ENCODE measurements at places on chromosomes 12 and 14.

- no peak for DNase-seq
Observed at GRCh38 chr14:54929556-54929955, 26.9 kb upstream of the GCH1 start.

DNA sequence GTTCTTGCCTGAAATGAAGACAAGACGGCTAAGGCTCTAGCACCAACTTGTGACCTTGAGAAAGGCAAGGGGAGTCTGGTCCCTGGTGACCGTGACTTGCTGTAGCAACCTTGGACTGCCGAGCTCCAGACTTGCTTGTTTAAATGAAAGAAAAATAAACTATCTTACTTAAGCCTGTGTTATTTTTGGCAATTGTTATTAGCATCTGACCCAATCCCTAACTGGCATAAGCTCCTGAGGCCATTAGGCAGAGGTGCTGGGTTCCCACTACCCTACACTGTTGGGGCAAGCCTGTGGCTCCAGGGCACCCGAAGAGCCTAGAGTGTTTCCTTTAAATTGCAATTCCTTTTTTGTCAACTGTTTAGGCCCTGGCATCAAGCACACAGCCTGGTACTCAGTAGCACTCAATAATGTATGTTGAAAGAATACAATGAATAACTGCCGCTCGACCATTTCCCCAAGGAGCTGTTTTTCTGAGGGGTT, 106.9 kb upstream of the HIF1A start:
- DNase-seq, result no peak

- DNase-seq, result no peak
Observed at GRCh38 chr14:103932791-103933490, 4.7 kb downstream of the TDRD9 start.

DNA sequence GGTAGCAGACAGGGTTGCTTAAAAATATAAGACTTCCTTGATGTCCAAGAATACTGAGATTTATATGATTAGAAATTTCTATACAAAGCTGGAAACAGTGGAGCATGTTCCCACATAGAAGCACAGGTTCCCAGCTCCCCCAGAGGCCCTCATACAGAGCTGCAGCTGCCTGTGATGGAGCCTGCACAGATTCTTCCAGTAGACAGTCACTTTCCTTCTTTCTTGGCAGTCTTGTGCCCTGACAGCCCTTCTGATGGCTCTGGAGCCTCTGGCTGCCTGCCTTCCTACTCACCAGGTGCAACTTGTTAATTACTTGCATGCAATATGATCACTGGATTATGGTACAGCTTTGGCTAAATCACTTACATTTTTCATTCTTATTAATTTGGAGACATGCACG, 44.4 kb downstream of the BICD1 start:
- DNase-seq, result peak; percentile 23

- no peak for DNase-seq
Observed at GRCh38 chr12:23751641-23752040, 197.8 kb downstream of the SOX5 start.

GRCh38 chr12:113246478-113247122, 25.3 kb downstream of the TPCN1 start:
- DNase-seq, result no peak

DNA sequence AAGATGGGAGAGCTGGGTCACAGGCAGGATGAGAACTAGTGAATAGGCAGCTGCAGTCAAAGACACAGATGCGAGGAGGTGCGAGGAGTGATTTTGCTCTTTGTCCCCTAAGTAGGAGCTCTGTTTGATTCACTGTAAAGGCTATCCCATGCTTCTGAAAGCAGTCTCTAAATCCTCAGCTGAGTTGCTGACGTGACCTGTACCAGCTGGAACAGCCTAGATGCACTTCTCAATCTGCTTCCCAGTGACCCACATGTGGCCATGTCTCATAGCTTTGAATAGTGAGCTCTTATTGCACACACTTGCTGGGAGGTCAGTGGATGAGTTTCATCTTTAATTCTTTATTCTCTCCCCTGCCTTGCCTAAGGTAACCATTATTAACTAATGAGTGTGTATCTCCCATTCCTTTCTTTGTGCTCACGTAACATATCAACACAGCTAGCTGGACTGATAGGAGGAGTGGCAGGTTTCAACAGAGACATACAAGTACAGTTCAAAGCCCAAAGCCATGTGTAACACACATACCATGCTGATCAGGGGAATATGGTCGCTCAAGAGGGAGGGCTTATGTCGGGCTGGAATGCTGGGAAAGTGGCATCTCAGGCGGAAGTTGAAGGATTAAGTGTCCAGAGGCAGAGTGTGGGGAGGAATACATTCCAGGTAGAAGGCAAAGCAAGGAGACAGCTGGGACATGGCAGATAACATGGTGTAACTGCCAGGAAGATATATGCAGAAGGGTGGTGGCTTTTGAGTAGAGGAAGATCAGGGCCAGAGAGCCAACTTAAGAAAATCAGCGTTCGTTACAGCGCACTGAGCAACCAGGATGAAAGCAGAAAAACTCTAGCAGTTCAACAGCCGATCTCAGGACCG, 15.4 kb upstream of the YY1 start:
- DNase-seq, result no peak

DNA sequence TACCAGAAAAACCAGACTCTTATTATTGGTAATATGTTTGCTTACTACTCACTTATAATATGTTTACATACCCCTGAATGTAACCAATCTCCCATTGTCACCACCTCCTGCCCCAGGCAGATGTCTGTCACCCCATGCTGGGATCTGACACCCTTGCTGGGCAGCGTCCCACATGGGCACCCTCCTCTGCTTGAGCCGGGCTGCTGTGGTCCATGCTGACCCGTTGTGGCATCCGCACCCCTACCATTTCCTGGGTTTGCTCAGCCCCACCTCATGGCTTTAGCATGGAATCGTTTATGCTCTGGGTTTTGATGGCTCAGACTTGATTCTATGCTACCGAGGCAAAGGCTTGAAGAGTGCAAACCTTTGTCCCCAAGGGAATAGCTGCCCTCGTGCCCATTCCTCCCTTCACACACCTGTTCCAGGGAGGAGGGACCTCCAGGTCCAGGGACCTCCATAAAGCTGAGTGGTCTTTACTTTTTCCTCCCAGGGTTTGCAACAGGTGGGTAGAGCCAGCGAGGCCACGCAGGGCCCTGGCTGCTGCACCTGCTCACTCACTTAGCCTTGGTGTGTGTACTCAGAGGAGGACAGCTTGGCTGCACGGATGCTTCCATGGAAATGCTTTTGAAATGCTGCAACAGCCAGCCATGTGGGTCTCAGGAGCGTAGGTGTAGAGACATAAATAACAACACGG, 68.7 kb downstream of the PRMT8 start:
- DNase-seq, result no peak

DNA sequence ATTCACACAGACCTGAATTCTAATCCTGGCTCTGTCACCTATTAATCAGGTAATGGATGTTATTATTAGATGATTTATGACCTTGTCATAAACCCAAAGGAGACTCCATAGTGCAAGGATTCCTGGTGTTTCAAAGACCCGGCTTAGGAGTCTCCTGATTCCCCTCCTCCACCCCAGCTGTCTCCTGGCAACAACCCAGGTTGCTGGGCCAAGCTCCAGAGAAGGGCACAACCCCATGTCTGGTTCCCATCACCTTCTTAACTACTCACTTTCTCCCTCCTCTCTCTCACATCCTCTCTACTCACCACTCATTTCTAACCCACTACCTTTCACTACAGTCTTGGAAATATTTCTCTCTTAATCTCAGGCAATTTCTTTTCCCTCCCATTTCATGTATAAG, 41.6 kb downstream of the RHOJ start:
- no peak for DNase-seq

DNA sequence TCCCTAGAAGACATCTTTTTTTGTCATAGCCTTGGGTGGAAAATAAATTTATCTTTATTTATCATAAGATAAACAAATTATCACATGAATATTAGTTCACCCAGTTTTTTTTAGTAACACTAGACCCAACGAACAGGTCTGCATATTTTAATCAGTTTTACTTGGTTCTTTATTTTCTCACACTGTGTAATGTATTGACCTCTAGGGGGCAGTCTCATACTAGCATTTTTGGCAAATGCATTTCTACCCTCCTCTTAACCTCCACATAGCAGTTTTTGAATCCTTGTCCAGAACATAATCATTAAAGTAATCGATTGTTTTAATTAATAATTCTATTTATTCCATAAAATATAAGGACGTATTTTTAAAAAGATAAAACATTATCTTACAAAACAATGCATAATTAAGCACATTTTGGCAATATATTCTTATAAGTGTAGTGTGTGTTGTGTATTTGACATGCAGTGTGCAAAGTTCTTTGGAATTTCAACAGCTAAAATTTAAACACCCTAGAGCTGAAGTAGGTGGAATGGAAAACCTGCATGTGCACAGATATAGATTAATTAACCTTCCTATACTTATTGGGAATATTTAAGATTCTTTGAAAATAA, 31.6 kb upstream of the PTPRQ start:
- DNase-seq, result peak; percentile 8

- DNase-seq, result no peak
Observed at GRCh38 chr14:32407130-32407529, 78.0 kb downstream of the AKAP6 start.

GRCh38 chr12:123801573-123802178, 39.6 kb downstream of the DNAH10 start:
- no peak for DNase-seq

DNA sequence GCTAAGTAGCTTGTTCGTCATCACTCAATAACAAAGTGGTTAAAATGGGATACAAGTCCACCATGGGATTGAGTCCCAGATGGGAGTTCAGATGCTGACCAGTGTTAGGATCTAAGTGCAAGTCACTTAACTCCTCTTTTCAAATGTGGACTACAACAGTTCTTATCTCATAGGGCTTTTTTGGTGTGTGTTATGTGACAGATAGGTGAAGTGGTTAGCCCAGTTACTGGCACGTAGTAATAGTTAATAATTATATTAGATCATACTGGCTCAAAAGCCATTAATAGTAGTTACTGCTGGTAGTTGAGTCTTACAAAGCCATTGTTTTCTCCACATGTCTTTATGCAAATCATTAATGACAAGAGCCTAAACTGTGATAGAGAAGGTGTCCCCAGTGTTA, 73.2 kb downstream of the RCOR1 start:
- no peak for DNase-seq

DNA sequence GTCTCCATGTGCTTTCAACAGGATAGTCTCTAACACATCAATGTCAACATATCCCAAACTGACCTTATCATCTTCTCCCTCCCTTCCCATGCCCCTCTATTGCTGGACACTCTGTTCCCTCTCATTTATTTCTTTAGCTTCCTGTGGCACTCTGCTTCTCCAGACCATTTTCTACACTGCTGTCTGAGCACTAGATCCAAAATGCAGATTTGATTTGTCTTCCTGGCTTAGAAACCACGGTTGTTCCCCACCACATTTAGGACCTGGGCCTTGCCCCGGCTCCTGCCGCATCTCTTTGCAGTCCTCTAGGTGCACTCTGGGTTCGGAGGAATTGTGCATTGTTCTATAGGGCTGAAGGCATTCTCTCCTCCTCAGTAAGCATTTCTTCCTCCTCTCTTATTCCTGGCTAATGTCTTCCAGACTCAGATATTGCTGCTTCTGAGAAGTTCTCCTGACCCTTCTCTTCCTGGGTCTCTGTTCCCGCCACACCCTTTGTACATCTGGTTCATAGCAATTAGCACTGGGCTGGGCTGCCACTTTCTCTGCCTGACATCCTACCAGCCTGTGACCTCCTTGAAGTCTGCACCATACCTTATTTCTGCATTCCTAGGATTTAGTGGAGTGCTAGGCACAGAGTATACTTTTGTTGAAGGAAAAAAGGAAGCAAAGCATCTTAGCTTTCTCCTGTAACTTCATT, 13.9 kb downstream of the ARG2 start:
- no peak for DNase-seq

GRCh38 chr12:46546634-46547273, 174.2 kb upstream of the SLC38A2 start:
- DNase-seq, result no peak

DNA sequence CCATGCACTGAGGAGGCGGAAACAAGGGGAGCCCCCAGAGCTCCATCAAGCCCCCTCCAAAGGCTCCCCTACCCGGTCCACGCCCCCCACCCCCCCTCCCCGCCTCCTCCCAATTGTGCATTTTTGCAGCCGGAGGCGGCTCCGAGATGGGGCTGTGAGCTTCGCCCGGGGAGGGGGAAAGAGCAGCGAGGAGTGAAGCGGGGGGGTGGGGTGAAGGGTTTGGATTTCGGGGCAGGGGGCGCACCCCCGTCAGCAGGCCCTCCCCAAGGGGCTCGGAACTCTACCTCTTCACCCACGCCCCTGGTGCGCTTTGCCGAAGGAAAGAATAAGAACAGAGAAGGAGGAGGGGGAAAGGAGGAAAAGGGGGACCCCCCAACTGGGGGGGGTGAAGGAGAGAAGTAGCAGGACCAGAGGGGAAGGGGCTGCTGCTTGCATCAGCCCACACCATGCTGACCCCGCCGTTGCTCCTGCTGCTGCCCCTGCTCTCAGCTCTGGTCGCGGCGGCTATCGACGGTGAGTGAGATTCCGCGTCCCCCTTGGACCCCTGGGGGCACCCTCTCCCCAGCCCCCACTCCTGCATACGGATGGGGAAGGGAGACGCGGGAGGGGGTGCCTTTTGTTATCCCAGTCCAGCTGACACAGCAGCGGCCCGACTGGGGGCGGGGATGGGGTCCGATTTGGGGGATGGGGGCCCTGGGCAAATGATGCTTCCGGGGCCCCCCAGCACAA, 400 bp downstream of the LRP1 start:
- no peak for DNase-seq

GRCh38 chr12:12449533-12450025, 92.7 kb downstream of the BORCS5 start:
- no peak for DNase-seq

- DNase-seq, result no peak
Observed at GRCh38 chr12:124109760-124110159, 136.7 kb downstream of the ZNF664 start.

GRCh38 chr12:67377021-67377420, 107.9 kb downstream of the CAND1 start:
- no peak for DNase-seq

- peak; percentile 68 for DNase-seq
Observed at GRCh38 chr14:55979096-55979495, 139.1 kb upstream of the PELI2 start.

GRCh38 chr14:101573289-101573688, 12.0 kb downstream of the DIO3 start:
- no peak for DNase-seq

- DNase-seq, result no peak
Observed at GRCh38 chr14:105376521-105377440, 21.6 kb upstream of the TEX22 start.

- no peak for DNase-seq
Observed at GRCh38 chr12:123066384-123066710, 84.5 kb downstream of the PITPNM2 start.

DNA sequence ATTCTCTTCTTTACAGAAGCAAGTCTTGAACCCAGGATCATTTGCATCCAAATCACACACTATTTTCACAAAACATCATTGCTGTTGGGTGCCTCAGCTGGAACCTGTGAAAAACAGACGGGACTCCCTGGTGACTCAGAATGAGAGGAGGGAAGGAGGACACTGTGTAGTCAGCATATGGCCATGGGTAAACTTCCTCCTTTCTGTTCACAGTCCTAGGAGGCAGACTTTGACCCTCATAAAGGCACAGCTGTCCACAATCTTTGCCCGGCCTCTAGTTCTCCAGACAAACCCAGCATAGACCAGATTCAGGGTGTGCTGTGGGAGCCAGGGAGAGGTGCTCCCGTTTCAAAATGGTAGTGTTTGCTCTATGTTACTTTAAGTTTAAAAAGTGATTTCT, 62.0 kb downstream of the DYRK2 start:
- DNase-seq, result no peak

Measured in DMS 273 treated with DMSO at 0.1 percent for 48 hours (cell line).